ENCODE measurements at places on chromosomes 16 and 17.

DNA sequence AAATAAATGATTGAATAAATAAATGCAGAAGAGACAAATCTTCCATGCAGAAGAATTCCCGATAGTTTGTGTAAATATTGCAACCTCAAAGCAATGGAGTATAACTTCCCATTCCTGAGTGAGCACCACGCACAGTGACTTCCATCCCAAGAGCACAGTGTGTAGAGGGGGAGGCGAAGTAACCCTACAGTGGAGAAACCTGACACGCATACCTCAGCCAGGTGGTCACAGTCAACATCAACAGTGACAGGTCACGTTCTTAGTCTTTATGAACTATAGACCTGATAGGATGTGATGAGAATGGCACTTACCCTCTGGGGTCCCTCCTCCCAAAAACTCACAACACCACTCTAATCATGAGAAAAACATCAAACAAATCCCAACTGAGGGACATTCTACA, 111.6 kb downstream of the DYNLRB2 start:
- DNase-seq: no peak

GRCh38 chr17:61381537-61381936, 18.1 kb upstream of the TBX2 start:
- no peak for DNase-seq

- no peak for DNase-seq
These were observed 82.9 kb downstream of the ZNF778 start for GRCh38 chr16:89300311-89300975.

DNA sequence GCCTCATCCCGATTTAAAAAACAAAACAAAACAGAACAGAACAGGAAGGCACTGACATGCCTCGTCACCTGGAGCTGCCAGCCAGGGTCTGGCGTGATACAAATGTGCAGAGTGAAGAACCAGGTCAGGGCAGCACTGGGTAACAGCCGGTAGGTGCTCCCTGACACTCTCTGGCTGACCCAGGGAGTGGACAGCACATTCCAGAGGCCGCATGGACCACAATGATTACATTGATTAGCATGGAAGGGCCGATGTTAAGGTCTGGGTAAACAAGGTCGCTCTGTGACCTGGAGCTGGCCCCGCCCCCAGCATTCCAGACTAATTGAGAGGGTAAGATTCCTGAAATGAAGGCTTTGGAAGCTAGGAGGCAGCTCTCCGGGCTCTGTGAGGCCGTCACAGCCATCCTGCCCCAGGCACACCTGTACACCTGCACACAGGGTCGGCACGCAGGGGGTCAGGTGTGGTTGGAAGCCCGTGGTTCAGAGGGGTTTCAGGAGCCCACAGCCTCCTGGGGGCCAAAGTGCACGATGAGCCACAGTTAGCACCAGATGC, 21.4 kb downstream of the PIEZO1 start:
- DNase-seq: no peak

- no peak for DNase-seq
These were observed 58.4 kb downstream of the SCNN1G start for GRCh38 chr16:23240994-23241393.

DNA sequence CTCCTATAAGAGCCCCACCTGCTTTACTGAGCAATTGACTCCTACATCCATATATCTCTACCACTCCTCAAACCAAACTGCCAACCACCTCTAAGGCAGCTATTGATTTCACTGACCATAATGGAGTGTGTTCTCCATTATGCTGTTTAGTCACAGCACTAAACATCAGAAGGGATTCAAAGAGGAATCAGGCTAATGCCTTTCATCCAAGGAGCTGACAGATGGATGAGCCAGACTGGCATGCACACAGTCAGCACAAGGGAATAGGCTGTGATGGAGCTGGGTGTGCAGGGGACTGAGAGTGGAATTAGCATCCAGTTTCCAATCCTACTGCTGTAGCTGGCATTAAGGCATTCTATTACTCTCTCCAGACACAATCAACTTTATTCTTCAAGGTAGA, 88.7 kb upstream of the CCL2 start:
- DNase-seq: no peak

- DNase-seq: no peak
These were observed 137.5 kb upstream of the EEF2KMT start for GRCh38 chr16:5235119-5235518.

DNA sequence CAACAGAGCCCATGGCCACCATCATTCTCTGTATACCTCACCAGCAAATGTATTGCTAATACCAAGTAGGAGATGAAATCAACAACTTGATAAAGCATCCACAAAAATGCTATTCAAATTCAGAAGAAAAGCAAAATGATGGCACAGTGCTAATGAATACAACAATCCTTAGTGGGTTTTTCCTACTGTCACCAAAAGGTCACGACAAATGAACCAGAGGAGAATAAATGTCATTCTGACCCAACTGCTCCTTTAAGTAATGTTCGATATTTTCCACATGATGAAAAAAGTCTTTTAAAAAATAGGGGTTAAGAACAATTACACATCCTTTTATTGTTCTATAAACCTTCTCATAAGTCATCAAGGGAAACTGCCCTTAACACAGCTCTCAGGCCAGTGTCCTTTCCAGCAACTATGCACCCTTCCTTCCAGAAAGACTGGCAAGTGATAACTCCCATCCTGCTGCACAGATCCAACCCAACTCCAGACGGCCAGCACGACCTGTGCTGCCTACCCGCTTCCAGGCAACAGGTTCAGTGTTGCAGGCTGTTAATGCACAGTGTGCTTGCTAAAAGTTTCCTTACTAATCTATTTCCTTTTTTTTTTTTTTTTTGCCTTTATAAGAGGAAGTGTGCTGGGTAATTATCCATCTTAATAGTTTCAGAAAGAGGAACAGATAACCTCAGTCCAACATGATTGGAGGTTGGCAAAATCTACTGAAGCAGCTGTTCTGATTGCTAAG, 15.4 kb downstream of the FBXO31 start:
- DNase-seq: no peak

GRCh38 chr16:27356794-27357193, 43.0 kb downstream of the IL4R start:
- DNase-seq: no peak

GRCh38 chr16:89722392-89723278, 1.3 kb downstream of the ZNF276 start:
- DNase-seq: no peak

DNA sequence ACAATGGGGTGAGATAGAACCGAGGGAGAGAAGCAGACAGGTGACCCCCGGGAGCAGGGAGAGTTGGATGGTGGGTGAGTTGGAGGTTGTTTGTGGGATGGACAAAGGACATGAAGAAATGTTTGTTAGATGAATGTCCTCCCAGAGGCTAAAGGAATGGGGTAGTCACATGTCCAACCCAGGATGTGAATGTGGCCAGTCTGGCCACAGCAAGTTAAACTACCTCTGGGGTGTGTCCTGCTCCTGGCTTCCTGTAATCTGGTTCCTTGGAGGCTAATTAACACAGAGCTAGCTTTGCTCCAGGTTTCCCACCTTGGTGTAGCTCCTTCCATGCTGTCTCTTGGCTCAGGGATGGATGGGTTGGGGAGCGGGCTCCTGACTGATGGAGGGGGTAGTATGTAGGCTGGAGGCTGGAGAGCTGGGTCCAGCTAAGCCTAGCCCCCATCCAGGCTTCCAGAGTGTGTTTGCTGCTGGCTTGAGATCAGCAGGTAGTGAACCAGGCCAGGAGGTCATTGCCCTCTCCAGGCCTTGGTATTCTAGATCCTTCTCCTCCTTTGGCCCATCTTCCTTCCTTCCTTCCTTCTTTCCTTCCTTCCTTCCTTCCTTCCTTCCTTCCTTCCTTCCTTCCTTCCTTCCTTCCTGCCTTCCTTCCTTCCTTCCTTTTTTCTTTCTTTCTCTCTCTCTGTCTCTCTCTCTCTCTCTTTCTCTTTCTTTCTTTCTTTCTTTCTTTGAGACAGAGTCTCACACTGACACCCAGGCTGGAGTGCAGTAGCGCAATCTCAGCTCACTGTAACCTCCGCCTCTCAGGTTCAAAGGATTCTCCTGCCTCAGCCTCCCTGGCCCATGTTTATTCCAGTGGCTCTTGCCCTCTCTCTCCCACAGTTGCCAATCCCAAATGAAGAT, 28.0 kb upstream of the UBE2G1 start:
- no peak for DNase-seq

- no peak for DNase-seq
These were observed 23.8 kb downstream of the OSBPL7 start for GRCh38 chr17:47797797-47798196.

DNA sequence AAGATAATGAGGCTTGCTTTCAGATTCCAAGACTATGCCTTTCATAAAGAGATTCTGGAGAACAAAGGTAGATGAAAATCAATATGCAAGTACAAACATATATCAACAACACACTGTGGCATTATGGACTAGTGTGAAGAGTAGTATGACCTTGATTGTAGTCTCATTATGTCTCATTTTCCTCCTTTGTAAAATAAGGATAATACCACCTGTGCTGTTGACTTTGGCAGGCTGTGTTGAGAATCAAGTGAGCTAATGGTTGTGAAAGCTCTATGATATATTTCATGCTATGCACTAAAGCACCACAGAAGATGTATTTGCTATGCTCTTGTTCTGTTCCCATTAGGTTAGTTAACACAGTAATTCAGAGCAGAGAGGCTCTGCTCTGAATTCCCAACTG, 78.5 kb upstream of the NACA2 start:
- no peak for DNase-seq

DNA sequence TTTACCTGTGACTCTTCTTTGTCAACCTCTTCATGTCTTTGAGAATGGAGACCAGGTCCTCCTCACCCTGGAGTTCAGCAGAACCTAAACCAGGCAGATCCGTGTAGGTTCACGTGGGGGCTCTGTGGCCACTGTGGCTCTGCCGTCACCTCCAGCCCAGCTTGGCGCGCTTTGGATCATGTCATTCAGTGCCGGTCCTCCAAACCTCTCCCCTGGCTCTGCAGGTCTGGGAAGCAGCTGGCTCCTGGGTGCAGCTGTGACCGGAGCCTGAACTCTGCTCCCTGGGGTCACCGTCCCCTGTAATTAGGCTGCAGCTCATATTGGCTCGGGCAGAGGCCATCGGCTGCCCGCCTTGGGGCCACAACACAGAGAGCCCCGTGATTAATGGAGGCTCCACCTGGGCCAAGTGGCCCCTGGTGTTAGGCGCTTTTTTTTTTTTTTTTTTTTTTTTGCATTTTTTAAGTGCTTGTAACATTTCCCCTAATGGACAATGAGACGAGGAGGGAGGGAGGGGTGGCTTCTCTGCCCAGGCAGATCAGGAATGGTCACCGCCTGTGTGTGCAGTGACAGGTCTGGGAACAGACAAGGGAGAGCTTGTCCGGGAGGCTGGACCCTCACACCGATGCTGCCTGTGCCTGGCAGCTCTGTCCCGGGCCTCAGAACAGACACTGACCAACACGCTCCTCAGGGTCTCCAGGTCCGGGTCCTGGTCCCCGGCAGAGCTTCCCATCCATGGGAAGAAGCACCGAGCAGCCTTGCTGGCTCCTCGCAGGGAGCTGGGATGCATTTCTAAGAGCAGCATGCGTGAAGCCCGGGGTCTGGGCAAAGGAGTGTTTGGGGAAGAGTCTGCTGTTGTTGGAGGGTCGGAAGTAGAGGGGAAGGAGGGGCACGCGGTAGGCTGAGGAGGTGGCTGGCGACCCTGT, 247.9 kb downstream of the SEC14L1 start:
- no peak for DNase-seq

DNA sequence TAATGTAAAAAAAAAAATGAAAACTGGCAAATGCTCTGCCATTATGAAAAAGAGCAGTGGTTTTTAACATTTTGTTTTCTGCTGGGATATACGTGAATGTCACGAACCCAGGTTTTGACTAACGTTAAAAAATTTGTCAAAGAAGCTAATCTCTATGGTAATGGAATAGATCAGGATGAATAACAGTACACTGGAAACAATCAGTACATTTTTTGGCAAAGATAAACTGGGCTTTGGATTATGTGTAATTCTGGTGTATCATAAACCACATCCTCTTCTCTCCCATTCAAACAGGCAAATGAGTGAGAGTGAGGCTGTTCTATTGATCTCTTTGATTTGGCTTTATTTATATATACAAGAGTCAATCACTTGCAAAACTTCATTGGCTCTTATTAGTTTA, 207.0 kb upstream of the IRX3 start:
- no peak for DNase-seq

DNA sequence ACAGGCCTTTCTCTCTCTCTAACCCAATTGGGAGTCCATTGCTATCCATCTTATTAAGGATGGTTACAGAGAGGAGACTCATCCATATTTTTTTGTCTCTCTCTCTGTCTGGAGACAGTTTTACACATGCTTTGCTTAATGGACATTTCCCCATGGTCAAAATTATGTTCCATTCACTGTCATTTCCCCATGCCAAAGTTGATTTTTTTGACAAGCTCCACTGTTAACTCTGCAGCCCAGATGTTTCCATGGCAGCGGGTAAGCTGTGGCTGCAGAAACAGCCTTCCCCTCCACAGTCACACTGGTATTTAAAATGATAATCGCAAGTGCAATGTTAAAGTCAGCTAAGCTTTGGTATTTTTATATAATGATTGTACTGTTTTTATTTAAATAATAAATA, 63.9 kb upstream of the HLF start:
- DNase-seq: no peak

GRCh38 chr17:28951428-28951990, at the start of gene PHF12:
TSS of gene PHF12 (minus strand) at chr17:28951518. CDS start at chr17:28950960, 558 bp downstream.
- peak; percentile 99 for DNase-seq

DNA sequence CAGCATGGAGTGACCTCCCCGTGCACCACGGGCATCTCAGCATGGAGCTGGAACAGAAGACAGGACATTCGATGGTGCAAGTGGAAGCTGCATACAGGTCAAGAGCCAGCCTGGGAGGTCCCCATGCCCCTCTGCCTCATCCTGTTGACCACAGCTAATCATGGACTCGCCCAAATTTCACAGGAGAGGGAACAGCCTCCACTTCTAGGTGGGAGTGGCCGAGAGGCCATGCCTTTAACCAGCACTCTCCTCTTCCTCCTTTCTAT, 3.8 kb upstream of the SLC47A2 start:
- no peak for DNase-seq

DNA sequence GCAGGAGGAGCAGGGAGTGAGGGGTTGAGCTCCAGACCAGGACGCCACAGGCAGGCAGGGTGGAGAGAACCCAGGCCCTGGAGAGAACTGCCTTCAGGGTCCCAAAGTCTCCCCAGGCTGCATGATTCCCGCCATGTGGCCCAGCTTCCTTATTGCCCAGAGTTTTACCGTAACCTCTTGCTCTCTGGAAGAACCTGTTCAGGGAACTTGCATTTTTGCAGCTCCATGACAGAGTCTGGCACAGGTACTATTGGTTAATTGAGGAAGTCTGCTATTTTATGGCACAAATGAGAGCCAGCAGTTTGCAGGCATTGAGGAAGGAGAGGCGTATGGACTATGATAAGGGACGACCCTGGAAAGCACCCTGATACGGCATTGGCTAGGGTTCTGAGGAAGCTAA, 11.6 kb upstream of the NOS2 start:
- DNase-seq: no peak

DNA sequence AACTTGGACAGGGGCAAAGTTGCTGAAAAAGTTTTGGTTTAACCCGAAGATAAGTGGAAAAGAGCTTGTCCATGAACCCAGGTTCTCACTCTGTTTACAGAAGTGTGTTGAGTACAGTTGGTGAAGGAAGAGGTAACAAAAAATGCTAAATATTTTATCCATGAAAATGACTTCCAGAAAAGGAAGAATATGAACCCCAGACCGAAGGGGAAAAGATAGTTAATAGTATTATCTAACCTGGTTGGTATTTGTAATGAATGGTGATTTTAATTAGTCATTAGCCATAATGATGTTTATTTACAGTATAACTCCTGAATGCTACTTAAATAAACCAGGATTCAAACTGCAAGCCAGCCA, 574 bp upstream of the TMEM106A start:
- DNase-seq: no peak

- DNase-seq: no peak
These were observed 7.2 kb downstream of the TANGO6 start for GRCh38 chr16:68850481-68850880.
